ENCODE measurements at places on chromosomes 16 and 17.

- DNase-seq: no peak
Measured at GRCh38 chr16:12410837-12411490, 392.7 kb downstream of the CPPED1 start.

DNA sequence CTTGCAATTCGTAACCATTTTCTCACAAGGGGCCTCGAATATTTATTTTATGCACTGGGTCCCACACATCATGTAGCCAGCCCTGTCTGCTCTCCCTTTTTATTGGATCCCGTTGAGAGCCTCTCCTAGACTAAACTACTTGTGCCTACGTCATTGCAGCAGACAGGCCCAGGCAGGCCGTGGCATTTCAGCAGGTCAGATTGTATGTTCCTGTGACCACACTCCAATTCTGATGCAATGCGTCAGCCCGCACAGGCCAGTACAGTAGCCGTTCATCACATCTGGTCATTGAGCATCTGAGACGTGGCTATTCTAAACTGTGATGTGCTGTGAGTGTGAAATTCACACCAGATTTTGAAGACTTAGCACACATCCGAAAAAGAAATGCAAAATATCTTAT is 42.2 kb downstream of the ABAT start:
- no peak for DNase-seq

DNA sequence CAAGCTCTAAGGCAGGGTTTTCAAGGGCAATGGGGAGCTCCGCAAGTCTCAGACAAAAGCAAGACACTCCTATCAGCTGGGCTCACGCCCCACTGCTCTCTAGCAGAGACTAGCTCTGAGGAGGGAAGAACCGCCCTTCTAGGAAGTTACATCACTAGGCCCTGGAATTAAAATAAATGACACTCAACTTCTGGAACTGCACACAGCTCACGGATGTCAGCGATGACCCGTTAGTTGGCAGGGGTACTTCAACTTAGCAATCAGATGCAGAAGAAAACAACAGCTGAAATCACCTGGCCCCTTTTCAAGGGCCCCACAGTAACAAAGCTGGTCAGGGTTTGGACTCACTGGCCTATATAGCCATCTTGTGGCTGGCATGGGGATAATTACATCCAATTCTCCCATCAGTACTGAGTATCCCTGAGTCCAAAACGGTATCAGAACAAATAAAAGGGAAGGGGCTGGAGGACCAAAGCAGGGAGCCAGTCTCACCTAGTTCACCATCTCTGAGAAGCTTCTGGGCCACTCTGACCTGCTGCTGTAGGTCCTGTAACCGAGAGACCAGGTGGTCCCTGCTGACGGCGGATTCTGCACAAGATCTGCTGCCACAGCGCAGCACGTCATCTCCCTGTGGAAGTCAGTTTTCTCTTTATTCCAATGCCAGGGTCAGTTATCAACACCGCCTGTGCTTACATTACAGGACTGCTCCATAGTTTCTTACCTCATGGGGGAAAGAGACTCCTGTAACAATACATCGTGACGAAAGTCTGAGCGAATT is 22.2 kb downstream of the SERPINF1 start:
- DNase-seq: no peak

DNA sequence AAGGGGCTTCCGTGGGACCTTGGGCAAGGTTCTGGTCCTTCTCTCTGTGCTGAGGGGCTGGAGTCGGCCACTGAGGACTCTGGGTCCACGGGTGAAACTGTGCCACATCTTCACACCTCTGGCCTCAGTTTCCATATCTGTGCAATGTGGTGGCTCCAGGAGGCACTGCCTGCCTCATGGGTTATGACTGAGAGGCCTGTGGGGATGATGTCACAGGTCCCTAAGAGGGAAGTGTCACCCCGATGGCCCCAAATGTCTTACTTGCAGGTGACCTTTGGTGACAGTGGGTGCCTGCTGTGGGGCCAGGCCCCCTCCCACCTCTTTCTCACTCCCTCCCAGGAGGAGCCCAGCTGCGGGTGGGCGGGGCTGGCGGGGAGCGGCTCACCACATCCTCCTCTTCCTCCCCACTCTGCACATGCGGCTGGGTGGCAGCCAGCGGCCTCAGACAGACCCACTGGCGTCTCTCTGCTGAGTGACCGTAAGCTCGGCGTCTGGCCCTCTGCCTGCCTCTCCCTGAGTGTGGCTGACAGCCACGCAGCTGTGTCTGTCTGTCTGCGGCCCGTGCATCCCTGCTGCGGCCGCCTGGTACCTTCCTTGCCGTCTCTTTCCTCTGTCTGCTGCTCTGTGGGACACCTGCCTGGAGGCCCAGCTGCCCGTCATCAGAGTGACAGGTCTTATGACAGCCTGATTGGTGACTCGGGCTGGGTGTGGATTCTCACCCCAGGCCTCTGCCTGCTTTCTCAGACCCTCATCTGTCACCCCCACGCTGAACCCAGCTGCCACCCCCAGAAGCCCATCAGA is at the start of gene IL21R:
IL21R (plus strand) TSS at position 407 of the 801 bp plus-strand sequence. CDS start 27,898 bp downstream, outside the sequence.
- DNase-seq: peak; percentile 86

DNA sequence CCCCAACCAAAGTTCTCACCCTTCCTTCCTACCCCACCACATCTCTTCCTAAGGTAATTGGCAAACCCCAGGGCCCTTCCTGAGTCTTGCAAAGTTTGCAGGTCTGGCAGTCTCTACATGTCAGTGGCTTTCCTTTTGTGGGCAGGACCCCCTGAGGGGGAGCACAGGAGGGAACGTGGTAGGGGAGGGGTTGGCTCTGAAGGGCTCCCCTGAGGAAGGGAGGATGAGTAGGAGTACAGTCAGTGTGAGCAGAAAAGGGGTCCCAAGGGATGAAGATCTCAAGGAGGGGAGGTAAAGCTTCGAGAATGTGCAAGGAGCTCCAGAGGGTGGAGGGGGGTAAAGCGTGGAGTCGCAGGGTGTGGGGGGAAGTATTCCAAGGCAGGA is 206.9 kb downstream of the RAB11FIP4 start:
- DNase-seq: no peak

DNA sequence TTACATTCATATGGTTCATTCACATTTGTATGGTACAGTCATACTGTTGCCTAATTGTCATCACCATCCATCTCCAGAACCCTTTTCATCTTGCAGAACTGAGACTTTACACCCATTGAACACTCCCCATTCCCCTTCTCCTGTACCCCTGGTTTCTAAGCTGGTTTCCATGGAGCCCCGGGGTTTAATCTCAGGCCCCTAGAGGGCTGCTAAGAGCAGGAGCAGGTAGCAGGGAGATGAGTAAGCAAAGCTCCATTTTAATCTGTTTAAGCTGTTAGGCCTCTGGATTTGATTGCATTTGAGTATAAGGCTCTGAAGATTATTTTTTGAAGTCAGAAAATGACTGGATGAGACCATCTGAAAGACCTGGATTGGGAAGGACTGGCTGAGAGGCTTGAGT is 68.5 kb upstream of the RPL38 start:
- no peak for DNase-seq

- DNase-seq: no peak
Measured at GRCh38 chr16:66229651-66230050, 136.8 kb upstream of the CDH5 start.
